ENCODE measurements at places on chromosomes 1 and 21. TPM values are rescaled to one million over a fixed set of nuclear protein-coding genes. Genes with fewer than 3 reads are reported as not detected.

Gene USF1
- total RNA-seq: 83.2 TPM

Gene CELSR2
- total RNA-seq: 0.51 TPM

Gene LCE1E
- not detected for total RNA-seq

Gene SPRR5
- total RNA-seq: not detected

Gene BRDT
- total RNA-seq: not detected

Gene CD48
- total RNA-seq: not detected

All from dermis microvascular lymphatic vessel endothelial cell (primary cell).